Stimulated activated CD4-positive, alpha-beta T cell treated with anti-CD3 and anti-CD28 coated beads, Interleukin-4, amount 100 ng/mL, for 1 hour (primary cell): ENCODE measurements at places on chromosomes 7 and 10.
A peak's percentile ranks its signal among the peaks of the same experiment; 100 is the strongest.

DNA sequence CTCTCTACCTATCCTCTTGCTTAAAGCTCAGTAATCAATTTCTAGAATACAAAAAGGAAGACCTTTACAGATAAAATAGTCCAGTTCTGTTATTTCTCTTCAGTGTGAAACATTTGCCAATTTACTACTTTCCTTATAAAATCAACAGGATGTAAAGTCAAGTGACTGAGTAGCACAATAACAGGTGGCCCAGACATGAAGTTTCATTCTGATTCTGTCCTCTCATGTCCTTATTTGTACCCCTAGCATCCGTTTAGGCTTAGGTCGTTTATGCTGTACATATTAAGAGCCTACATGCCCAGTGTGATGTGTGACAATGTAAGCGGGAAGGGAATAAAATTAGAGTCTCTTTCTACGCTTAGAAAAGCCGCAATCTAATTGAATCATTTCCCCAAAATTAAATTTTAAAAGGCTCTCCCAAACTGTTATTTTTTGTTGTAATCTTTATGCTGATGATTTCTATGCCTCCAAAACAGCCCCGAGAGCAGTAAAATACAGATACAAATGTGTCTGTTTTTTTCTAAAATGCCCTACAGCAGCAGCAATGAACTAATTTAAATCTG is 29.1 kb downstream of the EPC1 start:
- no peak for DNase-seq

DNA sequence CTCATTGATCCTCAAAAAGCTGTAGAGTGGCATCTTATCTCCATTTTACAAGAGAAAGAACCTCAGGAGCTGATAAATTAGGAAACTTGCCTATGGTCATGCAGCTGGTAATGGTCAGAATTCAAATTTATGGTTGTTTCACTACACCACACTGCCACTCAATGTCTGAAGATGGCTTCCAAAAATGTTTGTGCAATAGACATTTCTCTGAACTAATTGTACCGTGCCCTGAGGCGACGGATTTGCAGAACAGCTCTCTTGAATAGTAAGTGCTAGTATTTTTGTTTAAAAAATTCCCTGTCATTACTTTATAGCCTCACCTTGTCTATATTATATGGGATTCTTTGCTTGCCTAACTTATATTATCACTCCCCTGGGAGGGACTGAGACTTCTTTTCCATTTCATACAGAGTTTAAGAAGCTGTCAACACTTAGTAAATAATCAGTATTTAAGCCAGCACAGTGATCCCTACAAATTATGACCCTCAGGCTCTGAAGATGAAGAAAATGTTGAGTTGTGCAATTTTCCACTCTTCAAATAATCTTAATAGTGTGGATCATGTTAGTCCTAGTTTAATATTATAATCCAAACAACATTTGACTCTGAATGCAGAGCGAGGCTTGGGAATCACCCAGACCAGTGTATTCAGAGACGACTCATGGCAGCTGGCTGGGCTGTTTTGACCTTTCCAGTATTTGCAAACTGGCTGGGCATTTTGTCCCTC is 346.6 kb downstream of the PTEN start:
- DNase-seq, result no peak

DNA sequence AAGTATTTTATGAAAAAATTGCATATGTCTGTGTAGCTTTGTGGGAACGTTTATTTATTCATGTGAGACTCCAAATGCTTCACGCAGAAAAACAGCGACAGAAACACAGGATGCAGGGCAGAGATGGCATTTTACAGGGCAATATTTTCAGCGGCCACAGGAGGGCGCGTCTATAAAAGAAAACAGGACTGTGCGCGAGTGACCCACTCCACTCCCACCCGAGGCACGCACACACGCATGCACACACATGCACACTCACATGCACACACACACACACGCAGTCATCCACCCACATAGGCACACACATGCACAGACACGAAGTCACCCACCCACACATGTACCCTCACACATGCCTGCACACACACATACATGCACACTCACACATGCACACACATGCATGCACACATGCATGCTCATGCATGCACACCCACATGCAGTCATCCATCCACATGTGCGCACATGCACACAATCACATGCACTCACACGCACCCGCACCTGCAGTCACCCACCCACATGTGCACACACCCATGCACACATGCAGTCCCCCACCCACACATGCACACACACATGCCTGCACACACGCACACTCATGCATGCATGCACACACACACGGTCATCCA is 96.3 kb downstream of the DNAJB6 start:
- peak; percentile 63 for DNase-seq

GRCh38 chr10:30353851-30354250 is 4.8 kb upstream of the MTPAP start:
- DNase-seq, result no peak

- DNase-seq, result no peak
Measured at GRCh38 chr7:70598976-70599375, 533.0 kb upstream of the GALNT17 start.

DNA sequence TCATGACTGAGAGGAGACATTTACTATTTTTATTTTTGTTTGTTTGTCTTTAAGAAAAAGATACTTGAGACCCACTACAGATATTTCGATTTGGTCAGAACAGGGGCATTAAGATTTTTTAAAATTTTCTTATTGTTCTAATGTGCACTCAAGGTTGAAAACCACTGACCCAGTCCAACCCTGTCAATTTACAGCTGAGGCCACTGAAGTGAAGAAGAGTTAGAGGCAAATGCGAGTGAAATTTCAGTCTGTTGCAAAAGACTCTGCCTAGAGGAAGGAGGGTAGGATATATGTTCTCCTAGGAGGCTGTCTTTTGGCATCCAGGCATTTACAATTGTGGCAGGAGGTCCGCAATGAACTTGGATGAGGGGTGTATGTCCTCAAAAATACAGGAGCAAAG is 396.3 kb downstream of the RPS24 start:
- DNase-seq, result no peak

GRCh38 chr7:376306-377079 is 86.5 kb downstream of the FOXL3 start:
- DNase-seq, result peak; percentile 1

DNA sequence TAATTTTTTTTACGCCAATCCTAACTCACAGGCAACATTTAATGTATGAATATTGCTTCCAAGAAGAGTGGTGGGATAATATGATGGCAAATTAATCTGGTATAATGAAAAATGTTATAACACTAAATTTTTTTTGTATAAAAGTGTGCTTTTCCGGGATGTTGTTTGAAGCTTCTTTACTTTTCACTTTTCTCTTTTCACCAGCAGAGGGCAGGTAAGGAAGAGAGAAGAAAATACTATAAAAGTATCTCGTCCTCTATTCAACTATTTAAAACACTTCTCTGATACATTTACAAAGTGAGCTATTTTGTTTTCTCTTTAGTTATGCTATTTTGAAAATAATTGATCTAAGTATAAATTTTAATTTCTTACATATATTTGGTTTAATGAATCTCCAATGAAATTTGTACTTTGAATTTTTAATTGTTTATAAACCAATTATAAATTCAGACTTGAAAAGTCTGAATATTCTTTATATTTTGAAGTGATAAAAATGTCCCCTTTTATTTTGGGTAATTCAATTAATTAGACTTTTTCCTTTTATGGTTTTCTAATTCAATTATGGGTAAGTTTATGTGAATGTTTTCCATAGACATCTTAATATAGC is 20.7 kb upstream of the CFTR start:
- no peak for DNase-seq

DNA sequence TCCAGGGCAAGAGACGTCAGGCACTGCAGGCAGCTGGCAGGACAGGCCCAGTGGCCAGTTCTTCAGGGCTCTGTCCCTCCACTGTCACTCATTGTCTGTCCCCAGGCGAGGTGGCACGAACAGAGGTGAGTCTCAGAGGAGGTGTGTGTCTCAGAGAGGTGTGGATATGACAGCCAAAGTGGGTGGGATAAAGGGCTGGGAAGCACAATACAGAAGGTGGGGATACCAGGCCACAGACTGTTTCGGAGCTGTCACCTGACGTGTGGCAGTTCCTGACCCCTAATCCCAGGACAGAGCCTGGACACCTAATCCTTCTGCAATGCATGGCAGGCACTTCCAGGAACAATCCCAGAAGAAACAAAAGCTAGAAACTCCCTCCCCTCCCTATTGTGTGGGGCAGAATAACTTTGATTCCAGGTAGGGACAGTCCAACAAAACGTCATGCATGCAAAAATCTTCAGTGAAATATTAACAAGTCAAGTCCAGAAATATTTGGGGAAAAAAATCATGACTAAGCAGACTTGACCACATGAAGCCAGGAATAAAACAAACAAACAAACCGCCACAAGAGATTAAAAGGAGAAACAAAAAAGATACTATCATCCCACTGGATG is 11.6 kb downstream of the KLRG2 start:
- DNase-seq, result no peak

DNA sequence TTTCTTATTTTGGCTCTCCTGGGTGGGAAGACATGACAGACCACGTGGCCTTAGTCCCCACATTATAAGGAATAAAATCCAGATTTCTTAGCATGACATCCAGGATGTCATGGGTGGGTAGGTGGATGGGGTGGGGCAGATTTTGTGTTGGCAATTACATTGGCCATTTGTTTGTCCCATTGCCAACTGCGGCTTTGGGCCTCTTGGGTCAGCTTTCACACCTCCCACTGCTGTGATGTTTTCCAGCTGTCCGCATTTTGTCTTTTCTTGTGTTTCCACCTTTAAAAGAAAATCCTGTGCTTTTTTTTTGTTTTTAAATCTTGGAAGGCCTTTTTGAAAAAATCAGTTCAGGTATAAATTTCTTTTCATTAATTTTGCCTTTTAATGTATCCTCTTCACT is 237.0 kb downstream of the SDK1 start:
- no peak for DNase-seq

DNA sequence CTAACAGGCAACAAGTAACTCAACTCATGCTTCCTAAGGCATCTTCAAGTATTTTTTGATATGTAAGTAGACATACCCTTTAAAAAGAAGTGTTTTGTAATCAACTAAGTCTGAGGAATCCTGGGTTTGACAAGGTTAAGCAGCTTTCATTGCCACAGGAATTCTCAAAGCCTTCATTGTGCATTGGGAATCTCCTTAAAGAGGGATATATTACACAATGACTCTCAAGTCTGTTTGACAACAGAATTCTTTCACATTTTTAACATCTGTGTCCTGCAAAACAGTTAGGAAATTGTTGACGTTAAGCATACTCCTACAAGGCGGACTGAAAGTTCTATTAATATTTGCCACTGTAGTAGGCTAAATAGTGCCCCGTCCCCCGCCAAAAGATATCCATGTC is 71.4 kb downstream of the SGMS1 start:
- DNase-seq, result no peak

DNA sequence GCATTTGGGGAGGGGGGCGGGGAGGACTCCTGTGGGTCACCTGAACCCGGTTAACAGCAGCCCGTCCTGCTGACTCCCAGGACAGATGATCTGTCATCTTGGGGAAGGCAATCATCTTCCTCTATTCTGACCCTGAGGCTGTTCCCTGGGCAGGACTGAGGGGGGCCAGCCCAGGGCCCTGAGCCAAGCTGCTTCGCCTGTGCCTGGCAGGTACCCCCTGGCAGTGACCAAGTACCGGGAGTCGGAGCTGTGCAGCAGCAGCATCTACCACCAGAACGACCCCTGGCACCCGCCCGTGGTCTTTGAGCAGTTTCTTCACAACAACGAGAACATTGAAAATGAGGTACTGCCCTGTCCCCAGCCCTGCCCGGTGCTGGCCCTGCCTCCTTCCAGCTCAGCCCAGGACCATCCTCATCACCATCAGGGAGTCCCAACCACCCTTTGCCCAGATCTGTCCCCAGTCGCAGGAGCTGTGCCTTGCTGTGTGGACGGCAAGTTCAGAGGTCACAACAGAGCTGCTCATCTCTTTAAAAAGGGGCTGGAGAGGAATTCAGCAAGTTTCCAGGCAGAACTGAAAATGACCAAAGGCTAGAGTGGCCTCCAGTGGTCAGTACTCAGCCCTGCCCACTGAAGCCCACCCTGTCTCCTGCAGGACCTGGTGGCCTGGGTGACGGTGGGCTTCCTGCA is 8.1 kb downstream of the AOC1 start:
- no peak for DNase-seq

GRCh38 chr7:36589391-36589790 is 134.9 kb downstream of the AOAH start:
- no peak for DNase-seq

GRCh38 chr10:12971001-12971788 is 30.3 kb downstream of the CCDC3 start:
- DNase-seq, result no peak

- DNase-seq, result no peak
Measured at GRCh38 chr7:10646194-10646593, 327.5 kb upstream of the PHF14 start.

- DNase-seq, result no peak
Measured at GRCh38 chr7:21999896-22000295, 54.2 kb upstream of the CDCA7L start.

- no peak for DNase-seq
Measured at GRCh38 chr10:122190176-122190943, 80.7 kb upstream of the BTBD16 start.
